Muscle of arm (tissue), 14 donors: ENCODE measurements at places on chromosomes 6 and 20.

GRCh38 chr6:570825-571224 lies 86.1 kb downstream of the HUS1B start:
- DNase-seq = no peak

DNA sequence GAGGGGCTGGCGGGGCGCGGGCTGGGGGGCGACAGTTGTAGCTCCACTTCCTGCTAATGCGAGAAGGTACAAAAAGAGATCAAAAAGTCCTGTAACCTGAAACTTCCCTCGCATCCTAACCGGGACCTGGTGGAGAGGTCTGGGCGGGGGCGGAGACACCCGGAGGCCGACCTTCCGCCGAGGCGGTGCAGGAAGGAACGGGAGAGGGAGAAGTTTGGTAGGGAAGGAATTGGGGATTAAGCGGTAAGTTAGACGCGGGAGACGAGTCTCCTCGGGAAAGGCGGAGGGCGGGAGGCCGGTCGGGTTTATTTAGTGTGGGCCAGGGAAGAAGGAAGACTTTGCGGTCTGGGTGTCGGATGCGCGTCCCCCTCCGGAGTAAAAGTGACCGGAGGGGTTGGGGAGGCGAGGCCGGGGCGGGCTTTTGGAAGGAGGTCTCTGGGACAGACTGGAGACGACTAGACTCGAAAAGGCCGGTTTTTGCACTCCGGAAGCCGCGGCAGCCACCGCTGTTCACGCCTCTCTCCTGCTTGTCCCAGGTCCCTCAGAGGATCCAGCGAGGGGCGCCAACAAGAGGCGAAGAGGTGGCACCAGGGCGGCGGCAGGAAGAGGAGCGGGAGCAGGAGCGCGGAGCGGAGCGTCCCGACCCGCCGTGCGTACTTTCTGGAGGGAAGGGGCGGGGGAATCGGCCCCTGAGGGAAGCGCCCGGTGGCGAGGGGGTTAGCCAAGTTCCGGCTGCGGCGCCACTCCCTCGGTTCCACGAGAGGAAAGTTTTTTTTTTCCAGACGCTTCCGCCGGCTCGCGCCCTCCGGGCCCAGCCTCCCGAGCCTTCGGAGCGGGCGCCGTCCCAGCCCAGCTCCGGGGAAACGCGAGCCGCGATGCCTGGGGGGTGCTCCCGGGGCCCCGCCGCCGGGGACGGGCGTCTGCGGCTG lies 734 bp downstream of the TPBG start:
- peak; percentile 75 for DNase-seq

- no peak for DNase-seq
These were observed 65.5 kb upstream of the QKI start for GRCh38 chr6:163348789-163349680.

GRCh38 chr6:24796616-24797290 lies 2.0 kb downstream of the ARMH2 start:
- no peak for DNase-seq

- no peak for DNase-seq
These were observed 3.4 kb downstream of the EYA4 start for GRCh38 chr6:133244519-133244918.

DNA sequence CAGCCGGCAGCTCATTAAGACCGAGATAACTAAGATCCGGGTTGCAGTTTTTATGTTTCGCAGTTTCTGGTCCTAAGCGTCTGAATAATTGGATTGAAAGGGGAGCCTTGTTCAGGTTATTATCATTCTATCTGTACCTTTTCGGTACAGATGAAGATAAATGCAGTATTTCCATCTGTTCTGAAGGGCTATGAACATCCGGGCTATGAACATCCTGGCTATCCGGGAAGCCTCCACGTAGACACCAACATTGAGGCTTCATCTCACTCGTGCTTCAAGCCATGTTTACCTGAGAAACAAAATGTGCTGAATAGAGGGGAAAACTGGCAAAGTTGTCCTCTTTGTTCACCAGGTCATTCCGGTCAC lies 399 bp upstream of the REPS1 start:
- DNase-seq = no peak

- no peak for DNase-seq
These were observed 51.3 kb downstream of the DAAM2 start for GRCh38 chr6:39843305-39844020.

- peak; percentile 81 for DNase-seq
These were observed 7.9 kb downstream of the CALHM4 start for GRCh38 chr6:116561377-116562018.

DNA sequence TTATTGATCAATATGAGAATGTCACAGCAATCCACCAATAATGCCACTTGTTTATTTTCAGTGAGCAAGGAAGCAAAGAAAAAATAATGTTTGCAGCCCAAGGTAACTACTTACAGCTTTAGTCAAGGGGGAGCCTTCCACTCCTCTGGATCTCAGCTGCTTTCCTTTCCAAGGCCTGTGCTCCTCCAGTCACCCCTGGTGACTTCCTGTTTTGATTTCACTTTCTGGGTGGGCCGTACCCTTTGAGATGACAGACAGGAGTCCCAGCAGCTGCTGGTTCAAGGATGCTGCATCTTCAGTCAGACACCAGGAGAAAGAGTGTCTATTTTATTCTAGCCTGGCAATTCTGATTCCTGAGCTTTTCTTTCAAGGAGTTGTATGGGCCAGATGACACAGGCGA lies 5.6 kb upstream of the VNN2 start:
- no peak for DNase-seq

GRCh38 chr20:4061987-4062386 lies 46.6 kb upstream of the RNF24 start:
- no peak for DNase-seq

DNA sequence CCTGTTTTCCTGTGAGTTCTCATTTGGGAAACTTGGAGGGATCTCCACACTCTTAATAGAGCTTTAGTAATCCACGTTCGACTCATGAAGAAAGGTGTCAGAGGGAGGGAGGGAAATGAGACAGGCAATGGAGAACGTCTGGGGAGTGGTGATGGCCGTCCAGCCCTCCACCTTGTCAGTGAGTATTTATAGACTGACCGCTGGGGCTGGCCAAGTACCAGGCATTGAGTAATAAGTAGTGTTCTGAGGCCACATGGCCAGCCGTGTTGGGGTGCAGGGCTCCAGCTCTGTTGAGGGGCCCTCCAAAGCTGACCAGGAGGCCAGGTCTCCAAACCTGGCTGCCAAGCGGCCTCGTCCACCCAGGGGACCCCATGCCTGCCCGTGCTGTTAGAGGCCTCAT lies 11.3 kb upstream of the DSN1 start:
- no peak for DNase-seq

GRCh38 chr6:145904868-145905267 lies 59.3 kb downstream of the SHPRH start:
- peak; percentile 7 for DNase-seq

GRCh38 chr6:125586074-125586473 lies 163.4 kb upstream of the HEY2 start:
- DNase-seq = no peak

DNA sequence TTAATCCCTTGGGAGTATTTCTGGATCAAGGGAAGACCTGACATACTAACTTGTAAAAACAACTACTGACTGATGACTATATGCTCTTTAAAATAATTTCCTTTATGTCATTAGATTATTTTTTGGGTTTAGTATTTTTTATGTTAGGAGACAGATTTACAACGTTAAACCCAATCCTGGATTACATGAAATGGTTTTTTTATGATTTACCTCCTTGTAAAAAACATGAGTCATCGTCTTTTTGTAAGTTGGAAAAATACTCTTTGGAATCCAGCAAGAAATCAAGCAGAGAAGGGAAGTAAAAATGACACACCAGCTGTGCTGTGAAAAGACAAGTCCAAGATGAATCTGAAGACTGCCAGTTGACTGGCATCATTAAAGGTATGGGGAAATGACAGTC lies 6.7 kb downstream of the STK4 start:
- DNase-seq = no peak

DNA sequence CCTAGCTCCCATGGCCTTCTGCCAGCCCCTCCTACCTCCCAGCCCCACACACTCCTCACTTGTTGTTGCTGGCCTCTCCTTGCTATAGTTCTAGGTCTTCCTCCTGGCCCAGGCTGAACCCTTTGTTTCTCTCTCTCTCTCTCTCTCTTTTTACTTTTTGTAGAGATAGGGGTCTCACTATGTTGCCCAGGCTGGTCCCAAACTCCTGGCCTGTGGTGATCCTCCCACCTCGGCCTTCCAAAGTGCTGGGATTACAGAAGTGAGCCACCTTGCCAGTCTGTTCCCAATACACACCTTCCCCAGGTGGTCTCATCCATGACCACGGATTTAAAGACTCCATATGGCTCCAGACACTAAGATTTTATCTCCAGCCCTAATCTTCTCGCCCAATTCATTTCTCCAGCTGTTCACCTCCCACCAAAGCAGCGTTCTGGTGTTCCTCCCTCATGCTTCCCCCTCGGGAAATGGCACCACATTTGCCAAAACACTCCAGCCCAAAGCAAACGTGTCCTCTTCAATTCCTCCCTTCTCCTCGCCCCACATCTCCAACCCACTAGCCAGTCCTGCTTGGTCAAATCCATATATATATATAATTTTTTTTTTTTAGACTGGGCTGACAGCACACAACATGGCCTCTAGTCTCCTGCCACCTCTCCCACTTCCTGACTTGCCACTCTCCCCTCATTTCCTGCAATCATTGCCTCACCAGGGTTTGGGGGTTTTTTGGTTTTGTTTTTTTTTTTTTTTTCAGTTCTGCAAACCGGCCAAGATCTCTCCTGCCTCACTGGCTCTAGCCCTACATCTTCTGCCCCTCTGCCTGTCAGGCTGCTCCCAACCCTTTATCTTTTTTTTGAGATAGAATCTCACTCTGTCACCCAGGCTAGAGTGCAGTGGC lies 104.4 kb downstream of the NCR2 start:
- DNase-seq = no peak

DNA sequence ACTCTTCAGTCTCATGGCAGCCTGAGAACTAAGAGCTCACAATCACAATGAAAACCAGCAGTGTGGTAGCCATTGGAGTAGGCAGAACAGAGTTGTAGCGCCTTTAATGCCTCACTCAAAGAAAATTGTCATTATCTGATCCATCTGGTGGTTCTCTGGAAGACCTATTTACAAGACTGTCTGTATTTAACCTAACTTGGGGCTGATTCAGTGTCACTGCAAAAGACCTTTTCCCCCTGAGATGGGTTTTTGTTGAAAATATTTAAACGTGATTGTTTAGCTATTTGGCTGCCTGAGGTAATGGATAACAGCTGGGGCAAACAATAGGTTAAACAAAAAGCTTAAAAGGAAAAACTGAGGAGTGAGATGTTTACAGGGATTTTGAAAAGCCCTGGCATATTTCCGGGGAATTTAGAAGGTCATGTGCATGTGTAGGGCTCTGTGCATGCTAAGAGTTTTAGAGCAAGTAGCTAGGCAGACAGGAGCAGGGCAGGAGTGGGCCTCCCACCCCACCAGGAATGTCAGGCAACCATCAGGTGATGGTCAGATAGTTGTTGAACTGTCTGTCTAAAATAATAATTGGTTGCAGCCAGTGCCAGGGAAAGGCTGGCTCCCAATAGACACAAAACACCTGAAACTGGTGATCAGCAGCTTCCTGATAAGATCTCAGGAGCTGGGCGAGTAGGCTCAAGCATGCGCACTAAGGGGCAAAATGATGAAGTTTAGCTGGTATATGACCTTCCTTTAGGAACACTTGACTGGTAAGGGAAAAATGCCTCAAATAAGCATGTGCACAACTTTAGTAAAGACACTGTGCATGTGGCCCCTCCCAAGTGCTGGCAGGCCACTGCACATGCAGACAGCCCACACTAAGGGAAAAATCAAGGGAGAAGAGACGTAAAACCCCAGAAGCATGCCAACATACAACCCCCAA lies 70.8 kb upstream of the AKIRIN2 start:
- DNase-seq = no peak

- no peak for DNase-seq
These were observed 657.9 kb upstream of the HS3ST5 start for GRCh38 chr6:115000736-115001135.

DNA sequence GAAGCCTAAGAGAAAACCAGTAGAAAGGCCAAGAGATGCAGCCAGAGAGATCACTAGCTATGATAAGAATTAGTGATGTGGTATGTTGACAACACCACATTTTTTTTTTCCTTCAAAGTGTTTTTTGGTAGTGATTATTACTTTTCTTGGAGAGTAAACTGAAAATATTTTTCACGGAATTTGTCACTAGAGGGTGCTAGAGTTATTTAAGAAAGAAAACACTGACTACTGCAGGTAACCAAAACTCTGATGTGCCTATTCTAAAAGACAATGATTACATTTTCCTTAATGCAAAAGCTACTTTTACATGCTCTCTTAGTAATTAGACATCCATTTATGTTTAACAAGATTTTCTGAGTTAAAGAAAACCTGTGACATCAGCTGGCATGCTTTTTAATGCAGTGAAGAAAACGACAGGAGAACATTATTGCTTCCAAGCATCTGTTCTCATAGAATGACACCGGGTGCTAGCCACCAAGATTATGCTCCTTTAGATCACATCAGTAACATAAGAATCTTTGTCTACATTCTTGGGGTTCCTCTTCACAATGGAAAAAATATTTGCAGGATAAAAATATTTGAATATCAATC lies 28.8 kb downstream of the RWDD2A start:
- DNase-seq = peak; percentile 45

GRCh38 chr6:150075034-150075421 lies 6.1 kb upstream of the ULBP3 start:
- no peak for DNase-seq

GRCh38 chr6:168376120-168376519 lies 56.5 kb upstream of the DACT2 start:
- DNase-seq = no peak
